ENCODE measurements at places on chromosomes 6 and 20.

DNA sequence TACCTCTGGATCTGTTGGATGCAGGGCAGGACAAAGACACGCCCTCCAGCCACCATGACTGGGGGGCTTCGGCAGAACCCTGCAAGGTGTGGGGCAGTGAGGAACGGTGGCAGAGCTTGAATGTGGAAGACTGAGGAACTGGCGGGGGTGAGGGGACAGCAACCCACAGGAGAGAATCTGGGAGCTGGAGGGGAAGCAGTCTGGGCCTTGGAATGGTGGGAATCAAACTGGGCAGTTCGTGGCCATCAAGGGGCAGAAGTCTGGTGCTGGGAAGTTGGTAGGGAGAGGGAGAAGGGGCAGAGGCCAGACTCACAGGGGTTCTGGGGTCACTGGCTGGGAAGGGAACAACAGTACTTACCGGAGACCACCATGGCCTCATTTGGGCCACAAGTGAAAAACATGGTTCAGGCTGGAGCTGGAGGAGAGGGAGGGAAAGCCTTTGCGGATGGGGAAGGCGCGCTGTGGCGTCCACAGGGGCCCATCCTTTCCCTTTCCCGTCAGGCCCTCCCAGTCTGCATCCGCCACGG, 635 bp downstream of the FLOT1 start:
- DNase-seq: no peak

- DNase-seq: no peak
Measured at GRCh38 chr6:109342506-109342905, 39.8 kb downstream of the CD164 start.

DNA sequence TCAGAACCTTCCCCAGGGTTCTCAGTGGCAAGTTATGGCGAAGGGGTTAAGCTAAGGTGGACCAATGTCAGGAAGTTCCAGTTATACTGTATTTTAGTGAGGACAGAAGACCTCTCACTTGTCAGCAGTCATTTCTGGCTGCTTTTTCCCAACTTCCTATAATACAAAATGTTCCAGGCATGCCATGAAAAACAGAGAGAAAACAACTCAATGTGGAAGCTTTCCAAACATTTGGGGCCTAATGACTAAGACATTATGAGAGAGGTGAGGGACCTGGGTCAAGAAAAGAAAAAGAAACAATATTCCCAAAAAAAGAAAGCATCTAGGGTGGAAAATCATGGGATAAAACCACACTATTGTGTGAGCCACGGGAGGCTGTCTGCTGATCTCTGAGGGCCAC, 99.9 kb upstream of the MAP3K4 start:
- no peak for DNase-seq

GRCh38 chr6:113584767-113585166, 272.4 kb upstream of the MARCKS start:
- DNase-seq: no peak

DNA sequence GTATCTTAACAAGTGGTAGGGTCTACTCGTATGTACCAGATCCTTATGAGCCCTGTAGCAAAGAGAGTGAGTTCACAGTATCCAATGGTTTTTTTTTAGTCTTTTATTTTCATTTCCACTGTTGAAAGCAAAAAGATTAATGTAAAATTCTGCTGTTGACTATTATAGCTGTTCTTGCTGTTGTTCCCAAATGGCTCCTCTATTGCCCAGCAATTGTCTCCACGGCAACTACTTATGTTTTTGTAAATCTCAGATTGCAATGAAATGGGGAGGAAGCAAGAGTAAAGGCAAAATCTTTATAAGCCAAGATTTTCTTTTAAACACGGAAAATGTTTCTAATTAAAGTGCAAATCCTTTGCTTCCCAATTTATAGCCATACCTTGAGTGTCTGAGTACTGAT, 406.1 kb downstream of the EPM2A start:
- no peak for DNase-seq

- no peak for DNase-seq
Measured at GRCh38 chr20:59455402-59456341, 148.7 kb upstream of the PHACTR3 start.

- DNase-seq: no peak
Measured at GRCh38 chr6:117280922-117281321, 15.6 kb downstream of the VGLL2 start.

- DNase-seq: no peak
Measured at GRCh38 chr20:3686867-3687321, 5.1 kb upstream of the ADAM33 start.

- DNase-seq: no peak
Measured at GRCh38 chr6:129623008-129623732, 86.8 kb downstream of the ARHGAP18 start.

GRCh38 chr6:123171341-123172115, 175.5 kb downstream of the CLVS2 start:
- no peak for DNase-seq

Measured in stimulated activated CD8-positive, alpha-beta memory T cell treated with anti-CD3 and anti-CD28 coated beads, Interleukin-2, amount 100 ng/mL, for 1 hour (primary cell).